ENCODE measurements at places on chromosomes 12 and 14. TPM values are rescaled to one million over a fixed set of nuclear protein-coding genes. Genes with fewer than 3 reads are reported as not detected.

BCL2L14 gene
- 10.4 TPM for total RNA-seq

GRCh38 chr14:33590891-33591630, 359.8 kb downstream of the EGLN3 start:
- H3K36me3 ChIP-seq: no peaks in the 10 kb centered on the region
- no peak overlapping the region for H3K4me3 ChIP-seq
- peaks cover 3% of the 10 kb centered on the region for H3K27me3 ChIP-seq

PAPLN gene
- 0.39 TPM for total RNA-seq

CIROP gene
- not detected for total RNA-seq

DNA sequence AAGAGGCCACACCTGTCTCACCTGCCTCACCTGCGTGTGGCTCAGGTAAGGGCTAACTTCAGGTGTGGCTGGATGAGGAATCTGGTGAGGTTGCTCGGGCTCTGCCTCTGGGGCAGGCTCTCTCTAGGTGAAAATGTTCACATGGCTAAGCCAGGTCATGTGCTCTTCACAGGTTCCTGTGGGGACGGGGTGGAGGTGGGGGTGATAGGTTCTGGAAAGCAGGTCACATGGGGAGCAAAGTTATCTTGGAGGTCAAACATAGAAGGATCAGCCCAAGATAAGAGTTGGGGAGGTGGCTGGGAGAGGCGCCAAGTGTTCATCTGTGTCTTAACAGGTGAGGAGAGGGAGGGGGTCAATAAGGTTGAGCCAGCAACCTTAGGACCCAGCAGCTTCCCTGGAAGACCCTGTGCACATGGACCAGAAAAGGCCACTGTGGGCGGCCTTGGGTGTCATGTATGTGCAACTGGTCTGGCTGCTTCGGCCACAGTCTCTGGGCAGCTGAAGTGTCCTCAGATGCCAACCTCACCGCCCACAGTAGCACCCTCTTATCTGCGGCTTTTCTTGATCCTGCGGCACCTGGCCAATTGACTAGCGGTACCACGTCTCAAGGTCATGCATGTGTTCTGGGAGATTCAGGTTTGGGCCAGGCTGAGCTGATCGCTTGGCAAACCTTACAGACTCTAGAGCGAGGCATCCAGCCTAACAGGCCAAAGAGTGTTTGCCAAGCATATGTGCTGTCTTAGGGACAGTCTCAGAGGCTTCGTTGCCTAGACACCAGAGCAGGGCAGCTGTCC, 60.5 kb downstream of the CACNA1C start:
- DNase-seq: no peak
- no peaks in the 10 kb centered on the region for H3K36me3 ChIP-seq
- no peak overlapping the region for H3K27ac ChIP-seq
- no peaks in the 10 kb centered on the region for H3K27me3 ChIP-seq
- no peak overlapping the region for H3K4me3 ChIP-seq

DNA sequence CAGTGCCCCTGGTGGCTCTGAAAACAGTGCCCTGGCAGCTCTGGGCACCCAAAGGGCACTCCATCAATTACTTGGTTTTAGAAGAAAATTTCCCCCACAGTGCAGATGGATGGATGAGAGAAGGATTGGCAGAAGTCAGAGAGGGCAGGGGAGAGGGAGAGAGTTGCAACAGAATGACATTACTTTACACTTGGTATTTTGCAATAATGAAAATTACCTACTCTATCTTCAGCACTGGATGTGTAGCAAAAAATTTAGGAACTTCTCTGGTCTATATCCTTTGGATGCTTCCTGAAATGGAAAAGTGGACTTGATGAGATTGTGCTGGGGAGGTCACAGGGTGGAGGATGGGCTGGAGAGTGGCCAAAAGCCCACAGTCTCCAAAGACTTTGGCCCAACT, 193.2 kb downstream of the CHST11 start:
- H3K27ac ChIP-seq: no peak overlapping the region
- H3K27me3 ChIP-seq: no peaks in the 10 kb centered on the region
- H3K4me3 ChIP-seq: no peak overlapping the region
- peaks cover 41% of the 10 kb centered on the region for H3K36me3 ChIP-seq
- no peak for DNase-seq
- peaks cover 71% of the 10 kb centered on the region for H3K4me1 ChIP-seq

- peaks cover 11% of the 10 kb centered on the region for H3K27me3 ChIP-seq
- no peak for DNase-seq
- H3K4me1 ChIP-seq: no peaks in the 10 kb centered on the region
Observed at GRCh38 chr14:45261209-45261608, 8.2 kb upstream of the MIS18BP1 start.

GRCh38 chr14:40697231-40697630, 909.4 kb upstream of the LRFN5 start:
- no peak overlapping the region for H3K4me3 ChIP-seq
- no peaks in the 10 kb centered on the region for H3K4me1 ChIP-seq
- DNase-seq: no peak
- H3K36me3 ChIP-seq: no peaks in the 10 kb centered on the region

ISCA2 gene
- 18.8 TPM for total RNA-seq

DNA sequence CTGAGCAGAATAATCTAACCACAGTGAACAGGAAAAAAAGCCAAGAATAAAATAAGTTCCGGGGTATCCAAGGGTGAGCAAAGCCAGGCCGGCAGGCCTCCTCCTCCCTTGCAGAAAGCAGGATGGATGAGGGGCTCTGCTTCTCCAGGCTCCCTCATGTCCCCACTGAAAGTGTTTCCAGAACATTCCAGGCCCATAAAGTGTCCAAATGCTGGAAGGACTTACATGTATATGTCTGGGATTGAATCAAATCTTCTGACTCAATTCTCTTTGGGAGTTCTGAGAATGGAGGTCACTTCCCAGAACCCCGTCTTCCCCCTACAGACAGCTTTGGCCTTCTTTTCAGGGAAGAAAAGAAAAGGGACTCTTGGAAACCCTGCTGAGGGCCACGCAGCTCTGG, 25.0 kb upstream of the BDKRB1 start:
- no peak overlapping the region for H3K4me3 ChIP-seq
- H3K27me3 ChIP-seq: no peaks in the 10 kb centered on the region
- DNase-seq: no peak
- no peak overlapping the region for H3K27ac ChIP-seq

- peaks cover 3% of the 10 kb centered on the region for H3K27me3 ChIP-seq
- H3K4me1 ChIP-seq: peaks cover 37% of the 10 kb centered on the region
- peak; percentile 79 for DNase-seq
- peak overlapping the region; percentile 97 for H3K27ac ChIP-seq
- H3K36me3 ChIP-seq: peaks cover 6% of the 10 kb centered on the region
Observed at GRCh38 chr12:132444957-132445883, 44.7 kb upstream of the FBRSL1 start.

- no peak overlapping the region for H3K27ac ChIP-seq
- peaks cover 66% of the 10 kb centered on the region for H3K27me3 ChIP-seq
- H3K36me3 ChIP-seq: peaks cover 5% of the 10 kb centered on the region
- peaks cover 33% of the 10 kb centered on the region for H3K4me1 ChIP-seq
- DNase-seq: no peak
Observed at GRCh38 chr12:116882742-116883141, 1.5 kb upstream of the HRK start.

- no peaks in the 10 kb centered on the region for H3K4me1 ChIP-seq
- no peak overlapping the region for H3K4me3 ChIP-seq
- no peaks in the 10 kb centered on the region for H3K36me3 ChIP-seq
Observed at GRCh38 chr12:18224745-18225144, 36.6 kb upstream of the PIK3C2G start.

KRT83 gene
- not detected for total RNA-seq

GRCh38 chr12:1758376-1758775, 62.0 kb upstream of the LRTM2 start:
- H3K4me3 ChIP-seq: no peak overlapping the region
- DNase-seq: no peak
- H3K27me3 ChIP-seq: no peaks in the 10 kb centered on the region
- H3K4me1 ChIP-seq: peaks cover 7% of the 10 kb centered on the region

FOXN4 gene
- total RNA-seq: not detected

All from activated T-helper 1 cell treated with anti-CD3 and anti-CD28 coated beads, Interleukin-12 subunit alpha, Interleukin-12 subunit beta, Interleukin-2, Interleukin-4 antibody, amounts not matched to agents 30 ng/mL and 10 ng/mL and 1 ng/mL, durations not matched to agents 14 hours and 24 hours and 36 hours (primary cell).